ENCODE measurements at places on chromosomes 7 and 10.

DNA sequence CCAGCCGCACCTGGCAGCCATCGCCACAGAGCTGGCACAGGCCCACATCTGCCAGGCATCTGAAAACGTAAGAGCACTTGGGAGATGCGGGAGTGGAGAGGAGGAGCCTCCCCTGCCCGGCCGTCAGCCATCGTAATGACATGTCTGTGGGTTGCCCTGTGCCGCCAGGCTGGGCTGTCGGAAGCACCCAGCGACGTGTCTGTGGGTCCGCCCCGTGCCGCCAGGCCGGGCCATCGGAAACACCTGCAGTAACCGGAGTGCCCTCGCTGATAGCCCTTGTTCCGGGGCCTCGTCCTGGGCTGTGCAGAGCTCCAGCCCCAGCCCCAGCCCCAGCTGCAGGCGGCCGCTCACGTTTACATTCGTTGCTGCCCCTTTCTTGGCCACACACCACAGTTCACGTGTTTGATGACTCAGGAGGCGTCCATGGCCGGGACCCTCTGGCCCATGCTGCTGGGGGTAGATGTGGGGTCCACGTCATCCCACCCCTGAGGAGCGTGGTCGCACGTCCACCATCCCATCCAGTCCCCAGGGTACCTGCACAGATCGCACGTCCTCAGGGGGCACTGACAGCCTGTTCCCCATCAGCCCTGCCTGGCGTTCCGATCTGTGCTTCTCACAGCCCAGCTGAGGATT is 30.0 kb upstream of the PRKAR1B start:
- DNase-seq: no peak

GRCh38 chr7:33959676-33960075 is 54.3 kb downstream of the BMPER start:
- DNase-seq: no peak

- no peak for DNase-seq
Measured at GRCh38 chr7:75725306-75725705, 13.4 kb downstream of the HIP1 start.

GRCh38 chr7:151307536-151307935 is 34.1 kb upstream of the NUB1 start:
- no peak for DNase-seq

- DNase-seq: no peak
Measured at GRCh38 chr7:15326044-15326644, 235.7 kb downstream of the AGMO start.

- DNase-seq: no peak
Measured at GRCh38 chr7:158101821-158102450, 485.7 kb downstream of the PTPRN2 start.

GRCh38 chr7:121116396-121116795 is 127.9 kb downstream of the CPED1 start:
- DNase-seq: no peak

DNA sequence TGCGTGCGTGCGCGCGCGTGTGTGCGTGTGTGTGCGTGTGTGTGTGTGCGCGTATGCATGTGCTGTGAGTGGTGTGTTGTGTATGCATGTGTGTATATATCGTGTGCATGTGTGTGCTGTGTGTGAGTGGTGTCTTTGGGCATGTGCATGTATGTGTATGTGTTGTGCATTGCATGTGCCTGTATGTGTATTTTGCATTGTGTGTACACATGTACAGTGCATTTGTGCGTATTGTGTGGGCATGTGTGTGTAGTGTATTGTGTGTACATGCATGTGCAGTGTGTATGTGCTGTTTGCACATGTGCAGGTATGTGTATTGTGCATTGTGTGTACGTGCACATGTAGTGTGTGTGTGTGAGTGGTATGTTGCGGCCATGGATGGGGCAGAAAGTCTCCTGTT is 6.0 kb upstream of the DPYSL4 start:
- DNase-seq: no peak

- no peak for DNase-seq
Measured at GRCh38 chr10:91621483-91622113, 11.3 kb downstream of the PPP1R3C start.

GRCh38 chr7:30859940-30860496 is 51.6 kb upstream of the AQP1 start:
- DNase-seq: no peak

GRCh38 chr10:47339759-47340607 is 8.2 kb upstream of the RBP3 start:
- DNase-seq: no peak
